ENCODE measurements at places on chromosomes 12 and 14.
A peak's percentile ranks its signal among the peaks of the same experiment; 100 is the strongest.

DNA sequence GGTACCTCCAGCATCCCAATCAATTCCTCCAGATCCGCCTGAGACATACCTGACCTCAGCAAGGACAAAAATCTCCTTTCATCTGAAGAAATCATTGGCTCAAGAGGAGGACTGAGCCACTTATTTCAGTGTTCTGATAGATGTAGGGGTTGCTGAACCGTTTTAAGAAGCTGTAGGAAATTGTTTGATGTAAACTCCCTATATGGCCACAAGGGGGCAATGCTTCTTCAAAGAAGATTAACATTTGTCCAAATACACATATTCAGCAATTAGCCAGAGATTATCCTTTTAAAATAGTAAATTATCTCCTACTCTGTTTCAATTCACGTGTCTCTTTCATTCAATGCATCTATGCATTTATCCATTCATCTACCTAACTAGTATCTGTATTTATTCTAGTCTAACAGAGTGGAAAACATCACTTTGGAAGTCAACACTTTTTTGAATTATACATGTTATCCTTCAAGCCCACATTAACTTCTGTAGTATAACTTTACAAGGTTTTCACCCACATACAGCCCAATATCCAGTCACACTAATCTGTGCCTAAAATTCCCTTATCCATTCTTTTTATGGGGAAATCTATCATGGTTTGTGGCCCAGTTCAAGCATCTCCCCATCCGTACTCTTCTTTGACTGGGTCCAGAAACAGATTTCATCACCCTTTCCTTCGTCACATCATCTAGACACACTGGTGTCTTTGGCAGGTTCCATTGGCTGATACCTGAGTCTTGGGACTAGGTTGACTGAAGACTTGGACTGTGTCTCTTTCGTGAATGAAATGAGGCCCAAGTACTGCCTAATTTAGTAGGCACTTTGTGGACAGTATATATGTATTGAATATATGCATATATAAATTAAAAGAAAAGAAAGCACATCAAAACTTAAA is 411.0 kb upstream of the OR4E1 start:
- peak; percentile 37 for DNase-seq

GRCh38 chr14:90409209-90409730 is 12.4 kb downstream of the CALM1 start:
- DNase-seq: no peak

DNA sequence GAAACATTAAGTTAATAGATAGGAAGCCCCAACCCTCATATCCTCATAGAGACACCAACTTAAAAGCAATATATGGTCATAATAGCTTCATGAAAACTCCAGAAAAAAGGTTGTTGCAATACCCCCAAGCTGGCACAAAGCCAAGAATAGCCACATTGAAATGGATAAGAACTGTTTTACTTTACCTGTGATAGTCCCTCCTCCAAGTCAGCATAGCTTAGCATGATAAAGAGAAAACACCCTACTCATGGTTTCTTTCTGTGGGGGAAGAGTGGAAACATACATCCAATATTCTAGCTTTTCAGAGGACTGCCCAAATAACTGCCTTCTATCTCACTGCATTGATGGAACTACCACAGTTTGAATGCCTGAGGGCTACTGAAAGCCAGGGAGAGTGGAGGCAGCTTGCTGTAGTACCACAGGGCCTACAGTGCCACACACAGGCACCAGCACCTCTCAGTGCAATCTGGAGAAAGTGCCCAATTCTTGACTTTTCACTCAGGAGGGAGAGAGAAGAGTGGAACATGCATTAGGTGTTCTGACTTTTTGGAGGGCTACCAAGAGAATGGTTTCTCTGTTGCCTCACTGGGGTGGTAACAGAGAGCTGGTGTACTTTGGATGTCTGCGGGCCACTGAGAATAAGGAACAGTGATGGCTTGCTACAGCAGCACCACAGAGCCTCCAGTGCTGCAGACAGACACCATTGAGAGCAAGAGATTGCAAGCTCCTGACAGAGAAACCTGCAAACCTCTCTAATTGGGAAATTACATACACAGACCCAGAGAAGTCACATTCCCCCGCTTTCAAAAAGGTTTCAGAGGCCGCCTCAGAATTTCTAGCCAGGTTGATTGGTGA is 157.1 kb upstream of the GARIN2 start:
- no peak for DNase-seq

- no peak for DNase-seq
Observed at GRCh38 chr14:49853158-49853477, 530 bp upstream of the NEMF start.

DNA sequence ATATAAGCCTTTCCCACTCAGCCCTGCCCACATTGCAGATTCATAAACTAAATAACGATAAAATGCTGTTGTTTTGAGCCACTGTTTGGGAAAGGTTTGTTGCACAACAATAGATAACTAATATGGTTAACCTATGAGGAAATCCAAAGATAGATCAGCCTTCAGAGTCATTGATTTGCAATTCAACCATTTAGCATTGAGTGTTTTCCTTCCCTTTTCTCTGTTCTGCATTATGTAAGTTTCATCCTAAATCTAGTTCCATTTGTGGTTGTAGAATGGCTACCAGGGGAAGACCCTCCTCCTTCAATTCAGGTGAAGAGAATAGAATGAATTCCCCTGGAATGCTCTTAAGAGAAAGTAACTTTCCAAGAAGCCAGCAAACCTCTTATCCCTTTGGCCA is 19.6 kb downstream of the TC2N start:
- DNase-seq: no peak

DNA sequence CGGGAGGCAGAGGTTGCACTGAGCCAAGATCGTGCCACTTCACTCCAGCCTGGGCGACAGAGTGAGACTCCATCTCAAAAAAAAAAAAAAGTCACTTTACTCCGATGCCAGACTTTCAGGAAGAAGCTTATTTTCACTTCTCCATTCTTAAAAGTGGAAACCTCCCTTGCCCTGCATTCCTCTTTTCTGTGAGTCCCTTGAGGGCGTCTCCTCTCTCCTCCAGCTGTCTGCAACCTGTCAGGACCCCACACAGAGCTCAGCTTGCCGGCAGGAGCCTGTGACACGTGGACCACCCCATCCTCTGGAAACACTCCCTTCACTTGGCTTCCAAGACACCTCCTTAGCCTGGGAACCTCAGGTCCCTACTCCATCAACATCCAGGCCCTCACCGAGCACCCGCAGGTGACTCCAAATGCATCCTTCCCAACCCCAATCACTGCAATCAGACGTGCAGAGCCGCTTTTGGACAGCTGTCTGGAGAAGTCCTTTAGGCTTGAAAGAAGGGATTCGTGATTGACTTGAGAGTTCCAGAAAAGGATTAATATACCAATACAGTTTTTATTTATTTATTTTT is 34.3 kb downstream of the SLC15A4 start:
- no peak for DNase-seq

DNA sequence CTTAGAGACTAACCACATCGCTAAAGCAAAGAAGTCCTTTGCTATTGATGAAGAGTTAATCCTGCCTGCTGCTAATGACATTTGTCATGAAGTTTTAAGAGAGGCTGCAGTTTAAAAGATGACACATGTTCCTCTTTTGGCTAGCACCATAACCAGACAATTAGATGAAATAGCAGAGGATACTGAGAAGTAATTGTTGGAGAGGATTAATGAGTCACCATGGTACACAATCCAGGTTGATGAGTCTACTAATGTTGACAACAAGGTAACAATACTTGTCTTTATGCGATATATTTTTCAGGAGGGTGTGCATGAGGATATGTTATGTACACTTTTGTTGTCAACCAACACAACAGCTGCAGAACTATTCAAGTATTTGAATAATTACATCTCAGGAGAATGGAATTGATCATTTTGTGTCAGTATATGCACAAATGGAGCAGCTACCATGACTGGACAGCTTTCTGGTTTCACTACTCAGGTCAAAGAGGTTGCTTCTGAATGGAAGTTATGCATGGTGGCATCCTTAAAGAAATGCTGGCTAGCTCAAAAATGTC is 56.7 kb downstream of the LRRIQ1 start:
- DNase-seq: no peak

DNA sequence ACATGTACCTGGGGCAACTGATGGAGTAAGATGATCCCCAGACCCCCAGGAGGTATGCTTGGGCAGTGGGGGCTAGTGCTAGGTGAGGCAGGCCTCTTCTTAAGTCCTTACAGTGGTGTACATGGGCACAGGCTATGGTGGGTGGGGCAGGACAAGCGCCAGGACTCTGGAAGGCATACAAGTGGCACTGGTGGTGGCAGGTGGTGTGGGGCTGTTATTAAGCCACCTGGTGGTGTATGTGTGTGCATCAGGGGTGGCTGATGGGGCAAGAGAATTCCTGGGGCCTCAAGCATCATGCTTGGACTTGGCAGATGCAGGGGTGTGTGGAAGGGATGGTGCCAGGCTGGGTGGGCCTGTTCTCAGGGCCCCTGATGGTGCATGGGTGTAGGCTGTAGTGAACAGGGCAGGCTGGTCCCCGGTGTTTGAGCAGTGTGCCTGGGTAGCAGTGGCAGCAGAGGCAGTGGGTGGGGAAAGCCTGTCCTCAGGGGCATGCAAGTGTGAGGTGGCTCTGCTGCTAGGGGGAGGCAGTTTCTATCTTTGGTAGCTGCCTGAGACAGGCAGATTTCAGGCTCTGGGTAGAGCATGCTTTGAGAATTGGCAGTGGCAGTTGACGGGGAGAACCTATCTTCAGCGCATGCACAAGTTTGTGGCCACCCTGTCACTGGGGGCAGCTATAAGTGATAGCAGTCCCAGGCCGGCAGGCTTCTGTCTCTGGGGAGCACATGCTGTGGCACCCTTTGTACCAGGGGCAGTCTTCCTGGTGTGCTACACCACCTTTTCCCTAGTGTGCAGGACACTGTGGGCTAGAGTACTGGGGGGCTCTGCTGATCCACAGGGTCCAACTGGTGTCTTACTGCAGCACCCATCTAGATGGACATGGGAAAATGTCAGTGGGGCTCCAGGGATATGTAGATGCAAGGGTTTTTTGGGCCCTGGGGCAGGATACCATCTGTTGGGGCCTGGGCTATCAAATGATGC is 52.6 kb upstream of the ABCD2 start:
- DNase-seq: no peak

DNA sequence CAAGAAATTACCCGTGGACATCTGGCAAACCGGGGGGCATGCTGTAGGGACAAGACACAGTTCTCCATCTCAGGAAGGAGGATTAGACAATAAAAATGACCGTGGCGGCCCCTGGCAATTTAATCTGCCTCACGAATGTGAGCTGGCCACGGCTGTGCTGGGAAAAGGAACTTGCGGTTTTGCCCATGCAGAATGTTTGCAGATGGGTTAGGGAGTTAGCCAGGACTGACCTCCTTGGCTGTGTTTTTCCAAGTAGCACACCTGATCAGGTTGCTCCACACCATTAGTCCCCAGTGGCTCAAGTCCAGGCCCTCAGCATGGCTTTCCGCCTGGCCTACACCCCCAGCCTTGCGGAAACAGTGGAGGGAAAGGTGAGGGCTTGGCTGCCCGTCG is 20.8 kb downstream of the TPCN1 start:
- DNase-seq: no peak

DNA sequence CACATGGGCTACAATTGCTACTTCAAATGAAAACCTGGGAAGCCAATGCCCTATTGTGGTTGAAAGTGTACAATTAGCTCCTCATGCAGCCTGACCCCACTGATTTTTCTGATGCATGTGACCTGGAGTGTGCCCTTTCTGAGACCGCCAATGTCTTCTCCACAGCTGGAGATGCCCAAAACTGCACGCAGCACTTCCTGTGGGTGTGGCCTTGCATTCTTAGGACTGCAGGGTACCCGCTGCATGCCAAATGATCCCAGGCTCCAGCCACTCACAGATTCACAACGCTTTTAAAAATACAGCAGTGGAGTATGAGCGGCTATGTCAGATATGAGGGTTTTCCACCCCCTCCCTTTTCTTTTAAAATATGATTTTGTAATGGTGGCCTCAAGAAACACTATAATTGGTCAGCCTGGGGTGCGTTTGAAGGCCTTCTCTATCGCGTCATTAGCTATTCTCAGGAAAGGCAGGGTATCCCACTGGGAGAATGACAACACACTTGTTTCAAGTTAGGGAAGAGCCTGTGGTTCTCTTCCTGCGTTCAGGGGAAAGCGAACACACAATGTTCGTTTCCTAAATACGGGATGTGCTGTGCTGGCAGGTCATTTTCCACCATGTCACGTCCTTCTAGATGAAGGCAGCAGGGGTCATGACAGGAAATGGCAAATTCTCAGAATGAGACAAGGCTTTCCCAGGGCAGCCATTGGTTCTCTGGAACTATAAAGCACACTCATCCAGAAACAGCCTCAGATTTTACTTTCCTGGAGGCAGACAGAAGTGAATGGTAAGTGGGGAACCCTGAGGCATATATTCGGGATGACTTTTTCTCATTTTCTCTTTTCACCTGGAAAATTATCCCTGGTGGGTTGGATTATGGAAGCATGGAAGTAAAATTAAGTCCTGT is at the start of gene APOLD1:
APOLD1 (plus strand) TSS at position 749 of the 904 bp plus-strand sequence; CDS start at position 782, 33 bp downstream.
- DNase-seq: no peak

- no peak for DNase-seq
Observed at GRCh38 chr12:4943938-4944284, 34.2 kb downstream of the KCNA1 start.

- no peak for DNase-seq
Observed at GRCh38 chr12:51771008-51771407, 77.5 kb downstream of the FIGNL2 start.

- DNase-seq: no peak
Observed at GRCh38 chr12:19694627-19695026, 255.3 kb downstream of the AEBP2 start.

GRCh38 chr12:10175846-10176636 is 2.8 kb upstream of the TMEM52B start:
- DNase-seq: no peak

GRCh38 chr14:104792101-104792884 is 3.3 kb downstream of the AKT1 start:
- no peak for DNase-seq

GRCh38 chr14:63686926-63687325 is 40.9 kb downstream of the SGPP1 start:
- no peak for DNase-seq

DNA sequence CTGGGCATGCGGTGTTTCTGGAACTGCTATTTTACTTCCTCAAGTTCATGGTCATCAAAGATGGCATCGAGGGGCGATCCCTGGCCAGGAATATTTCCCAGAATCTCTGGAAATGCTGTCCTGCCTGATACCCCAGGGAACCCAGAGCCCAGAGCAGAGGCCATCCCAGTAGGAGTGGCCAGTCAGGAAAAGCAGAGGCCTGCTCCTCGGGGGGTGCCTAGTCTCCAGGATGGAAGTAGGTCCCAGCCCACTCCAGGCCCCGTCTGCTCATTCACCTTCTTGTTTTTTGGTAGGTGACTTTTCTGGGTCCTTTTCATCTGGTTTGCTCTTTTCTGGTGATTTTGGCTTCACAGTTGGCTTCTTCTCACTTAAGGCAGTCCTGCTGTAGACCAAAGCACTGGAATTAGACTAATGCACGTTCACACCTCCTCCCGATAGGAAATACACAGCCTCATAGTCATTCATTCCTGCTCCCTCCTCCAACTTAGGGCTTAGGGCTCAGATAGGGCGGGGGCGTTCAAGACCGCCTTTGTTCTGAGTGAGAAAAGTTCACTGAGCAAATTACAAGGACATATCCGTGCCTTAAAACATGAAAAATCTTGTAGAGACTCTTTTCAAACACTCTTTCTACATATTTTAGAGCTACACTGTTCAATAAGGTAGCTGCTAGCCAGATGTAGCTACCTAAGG is 51.1 kb downstream of the TRAFD1 start:
- DNase-seq: no peak

GRCh38 chr12:42094277-42094676 is 50.4 kb downstream of the GXYLT1 start:
- DNase-seq: no peak
